ENCODE measurements at places on chromosomes 13 and 19.

DNA sequence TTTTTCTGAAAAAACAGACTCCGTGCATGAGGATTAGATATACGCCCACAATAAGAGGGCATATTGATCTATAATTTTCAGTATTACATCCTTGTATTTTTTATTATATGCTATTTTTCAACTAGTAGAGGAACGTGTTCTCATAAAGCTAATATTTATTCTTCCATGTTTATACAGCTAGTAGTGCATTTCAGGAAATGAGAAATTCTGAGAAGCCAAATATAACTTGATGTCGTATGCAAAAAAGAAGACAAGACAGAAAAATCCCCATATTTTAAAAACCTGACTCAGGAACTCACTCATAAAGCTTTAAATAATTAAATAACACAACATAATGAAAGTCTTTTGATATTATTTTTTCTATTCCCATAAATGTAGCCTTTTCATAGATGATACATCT lies 308.6 kb downstream of the ENOX1 start:
- DNase-seq: no peak

GRCh38 chr19:58401840-58402421 lies 6.5 kb downstream of the RNF225 start:
- no peak for DNase-seq

GRCh38 chr19:55536951-55537740 lies at the start of gene SBK2:
Gene SBK2, minus strand, starts transcription at chr19:55537133. Its CDS starts 839 bp downstream, at chr19:55536294.
- DNase-seq: no peak

- no peak for DNase-seq
Measured at GRCh38 chr19:15418231-15418578, 583 bp downstream of the AKAP8L start.

GRCh38 chr19:1107661-1108261 lies 4.0 kb downstream of the GPX4 start:
- no peak for DNase-seq

DNA sequence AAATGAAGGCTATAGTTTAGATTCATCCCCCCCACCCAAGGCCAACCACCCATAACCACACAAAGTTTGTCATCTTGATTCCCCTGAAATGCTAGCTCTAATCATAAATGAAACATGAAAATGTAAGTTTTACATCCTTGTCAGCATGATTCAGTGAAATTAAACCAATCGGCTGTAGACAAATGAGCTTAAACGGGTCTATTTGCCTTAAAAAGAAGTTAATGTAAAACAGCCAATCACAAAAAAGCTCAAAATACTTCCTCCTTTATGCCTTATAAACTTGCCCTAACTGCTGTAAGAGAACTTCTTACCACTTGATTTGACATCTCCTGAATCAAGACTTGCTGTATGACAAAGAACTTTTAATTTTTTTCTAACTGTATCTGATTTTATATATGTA lies 34.5 kb upstream of the MRI1 start:
- DNase-seq: no peak

DNA sequence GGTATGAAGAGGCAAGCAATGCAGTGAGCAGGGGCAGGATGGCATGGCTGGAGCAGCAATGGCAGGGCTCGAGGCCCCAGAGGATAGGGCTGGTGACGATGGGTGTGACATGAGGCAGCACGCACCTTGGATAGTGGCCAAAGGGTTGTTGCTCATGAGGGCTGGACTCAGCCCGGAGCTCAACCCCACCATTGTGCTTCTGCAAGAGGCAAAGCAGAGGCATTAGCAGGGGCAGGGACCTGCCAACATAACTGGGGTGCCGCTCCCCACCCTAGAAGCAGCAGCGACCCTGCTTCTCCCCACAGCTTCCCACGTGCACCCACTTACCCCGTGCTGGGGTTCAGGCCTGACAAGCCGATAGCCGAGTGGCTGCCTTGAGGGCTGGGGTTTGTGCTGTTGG lies 15.8 kb downstream of the ZNF574 start:
- no peak for DNase-seq

DNA sequence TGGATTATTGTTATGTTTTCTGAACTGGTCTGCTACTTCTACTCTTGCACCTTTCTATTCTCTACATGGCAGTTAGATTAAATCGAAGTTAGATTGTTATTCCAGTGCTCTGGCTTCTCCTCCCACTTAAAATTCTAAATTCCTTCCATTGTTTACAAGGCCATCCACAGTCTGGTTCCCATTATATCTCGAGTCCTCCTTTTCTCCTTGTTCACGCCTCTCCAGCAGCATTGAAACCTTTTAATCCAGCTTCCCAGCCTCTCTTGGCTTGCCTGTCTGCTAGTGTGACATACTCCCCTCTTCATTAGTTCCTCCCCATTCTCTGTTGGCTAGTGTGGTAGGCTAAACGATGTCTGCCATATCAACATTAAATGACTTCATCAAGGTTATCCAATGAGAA lies 54.5 kb downstream of the DNAJC15 start:
- no peak for DNase-seq

GRCh38 chr13:79736356-79736755 lies 255.4 kb downstream of the NDFIP2 start:
- no peak for DNase-seq

GRCh38 chr19:14479975-14480699 lies 5.0 kb upstream of the PTGER1 start:
- DNase-seq: no peak

- no peak for DNase-seq
Measured at GRCh38 chr13:98738213-98738612, 14.3 kb downstream of the SLC15A1 start.

GRCh38 chr19:33602576-33603204 lies 19.1 kb upstream of the CHST8 start:
- no peak for DNase-seq

- no peak for DNase-seq
Measured at GRCh38 chr13:30429721-30430694, 7.7 kb downstream of the UBE2L5 start.

DNA sequence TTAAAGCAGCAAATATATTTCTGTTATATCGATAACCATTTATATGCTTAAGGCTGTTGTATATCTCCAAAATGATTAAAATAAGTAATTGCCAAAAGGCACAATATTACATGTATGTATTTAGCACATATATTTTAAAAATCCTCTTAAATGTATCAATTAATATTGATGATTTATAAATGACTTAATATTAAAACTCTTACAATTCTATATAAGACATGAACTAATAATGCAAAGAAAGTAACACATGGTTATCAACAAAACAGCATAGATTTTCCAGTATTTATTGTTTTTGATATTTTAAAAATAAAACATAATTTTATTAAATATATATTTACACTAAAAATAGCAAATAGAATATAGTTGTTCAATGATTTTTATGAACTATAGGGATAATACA lies 32.4 kb downstream of the PCDH9 start:
- DNase-seq: no peak

- no peak for DNase-seq
Measured at GRCh38 chr13:40665126-40666044, 1.1 kb downstream of the FOXO1 start.

- DNase-seq: no peak
Measured at GRCh38 chr19:46660008-46660517, 919 bp downstream of the DACT3 start.

- no peak for DNase-seq
Measured at GRCh38 chr19:3836887-3837286, 32.0 kb downstream of the ZFR2 start.

- no peak for DNase-seq
Measured at GRCh38 chr19:45150180-45150579, 10.6 kb downstream of the NKPD1 start.

- DNase-seq: no peak
Measured at GRCh38 chr19:3208317-3209207, 15.9 kb upstream of the CELF5 start.

DNA sequence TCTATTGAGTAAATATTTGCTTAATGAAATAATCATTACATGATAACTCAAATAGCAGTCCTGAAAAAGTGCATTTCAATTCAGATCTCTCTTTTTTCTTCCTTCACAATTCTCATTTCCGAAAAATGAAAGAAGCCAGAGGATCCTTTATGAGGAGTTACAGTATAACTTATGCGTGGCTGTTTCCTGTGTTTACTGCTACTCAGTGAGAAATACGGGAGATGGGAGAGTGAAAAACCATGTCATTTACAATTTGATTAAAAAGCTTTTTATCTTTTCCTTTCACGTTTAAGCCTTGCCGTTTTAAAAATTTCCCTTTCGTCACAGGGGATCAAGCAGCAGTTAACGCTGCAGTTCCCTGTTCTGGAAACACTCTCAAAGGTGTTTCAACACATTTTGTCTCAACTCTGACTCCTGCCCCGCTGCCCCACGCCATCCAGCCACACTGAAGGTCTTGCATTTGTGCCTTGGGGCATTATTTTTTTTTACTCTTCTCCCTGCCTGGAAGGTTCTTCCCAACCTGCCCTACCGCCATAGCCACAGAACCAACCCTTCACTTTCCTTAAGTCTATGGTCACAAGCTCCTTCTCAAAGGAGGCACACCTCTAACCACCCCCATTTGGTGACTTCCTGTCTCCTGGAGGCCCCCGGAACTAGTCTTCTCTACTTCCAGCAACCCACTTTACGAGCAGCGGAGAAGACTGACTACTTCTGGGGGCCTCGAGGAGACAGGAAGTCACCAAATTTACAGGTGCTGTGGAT lies 17.0 kb downstream of the KL start:
- DNase-seq: no peak

GRCh38 chr13:29115842-29116241 lies 295.7 kb downstream of the MTUS2 start:
- DNase-seq: no peak

- DNase-seq: no peak
Measured at GRCh38 chr13:21076253-21076652, 14.9 kb upstream of the LATS2 start.

DNA sequence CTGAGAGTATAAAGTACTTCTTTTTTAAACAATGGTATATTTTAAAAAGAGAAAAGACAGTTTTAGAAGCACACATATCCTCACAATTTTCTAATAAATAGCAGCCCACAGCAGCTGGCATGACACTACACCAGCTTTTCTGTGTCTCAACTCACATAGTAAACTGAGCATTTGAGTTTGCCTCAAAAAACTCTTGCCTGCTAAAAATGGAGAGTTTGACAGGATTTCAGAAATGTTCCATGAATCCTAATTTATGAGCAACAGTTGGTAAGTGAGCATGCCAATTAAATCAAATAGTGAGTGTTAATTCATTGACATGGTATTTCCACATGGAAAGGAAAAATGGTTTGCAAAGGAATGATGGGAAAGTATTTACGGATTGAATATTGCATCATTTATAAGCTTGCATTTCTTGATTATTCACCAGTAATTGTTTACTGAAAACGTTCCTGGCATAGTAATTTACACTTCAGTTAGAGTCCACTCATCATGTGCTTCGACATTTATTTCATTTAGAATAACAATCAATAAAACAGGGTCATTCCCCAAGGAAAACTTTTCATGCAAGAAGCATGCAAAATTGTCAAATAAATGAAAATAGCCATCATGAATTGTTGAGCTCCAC lies 323.0 kb downstream of the EFNB2 start:
- no peak for DNase-seq

- DNase-seq: no peak
Measured at GRCh38 chr19:17881701-17882100, 10.0 kb downstream of the SLC5A5 start.

DNA sequence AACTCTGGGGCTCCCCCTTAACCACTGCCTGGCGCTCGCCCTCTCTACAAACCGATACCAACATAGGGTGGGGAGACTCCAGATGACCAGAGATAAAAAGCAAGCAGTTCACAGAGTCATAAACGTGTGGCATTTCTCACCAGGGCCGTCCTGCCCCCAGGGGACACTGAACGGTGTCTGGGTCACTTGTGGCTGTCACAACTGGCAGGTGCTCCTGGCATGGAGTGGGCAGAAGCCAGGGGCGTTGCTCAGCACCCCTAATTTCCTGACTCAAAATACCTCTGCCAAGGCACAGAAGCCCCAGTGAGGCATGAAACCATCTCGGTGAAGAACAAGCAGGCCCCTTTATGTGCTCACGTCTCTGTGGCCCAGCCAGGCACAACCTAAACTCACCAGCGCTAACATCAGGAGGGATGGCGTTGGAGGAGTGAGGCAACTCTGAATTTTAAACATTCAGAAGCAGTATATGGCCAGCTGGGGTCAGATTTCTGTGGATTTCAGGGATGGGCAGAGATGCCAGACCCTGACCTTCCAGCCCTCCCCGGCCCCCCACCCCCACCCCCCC lies 1.8 kb downstream of the PIP5K1C start:
- DNase-seq: no peak

DNA sequence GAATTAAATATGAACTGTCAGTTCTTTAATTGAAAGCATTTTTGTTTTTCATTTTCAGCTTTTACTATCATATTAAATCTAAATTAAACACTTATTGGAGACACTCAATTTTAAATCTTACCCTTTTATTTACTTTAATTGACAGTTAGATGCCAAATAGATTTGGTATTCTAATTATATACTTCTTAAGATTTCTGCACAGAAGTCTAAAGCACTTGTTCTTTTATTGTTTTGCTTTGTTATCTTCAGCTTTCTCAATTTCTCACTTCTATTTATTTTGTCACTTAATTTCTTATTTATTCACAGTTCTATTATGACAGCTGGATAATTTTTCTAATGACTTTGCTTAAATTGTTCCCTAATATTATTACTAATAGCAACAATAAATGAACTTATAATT lies 1397.3 kb upstream of the MIR17HG start:
- DNase-seq: no peak

GRCh38 chr13:43286751-43287150 lies 263.4 kb downstream of the DNAJC15 start:
- DNase-seq: no peak

- DNase-seq: no peak
Measured at GRCh38 chr19:38730731-38731589, 13.3 kb downstream of the CAPN12 start.

GRCh38 chr13:113105921-113106452 lies 396 bp downstream of the F7 start:
- DNase-seq: no peak

- DNase-seq: no peak
Measured at GRCh38 chr13:24145240-24145639, 15.3 kb upstream of the SPATA13 start.

DNA sequence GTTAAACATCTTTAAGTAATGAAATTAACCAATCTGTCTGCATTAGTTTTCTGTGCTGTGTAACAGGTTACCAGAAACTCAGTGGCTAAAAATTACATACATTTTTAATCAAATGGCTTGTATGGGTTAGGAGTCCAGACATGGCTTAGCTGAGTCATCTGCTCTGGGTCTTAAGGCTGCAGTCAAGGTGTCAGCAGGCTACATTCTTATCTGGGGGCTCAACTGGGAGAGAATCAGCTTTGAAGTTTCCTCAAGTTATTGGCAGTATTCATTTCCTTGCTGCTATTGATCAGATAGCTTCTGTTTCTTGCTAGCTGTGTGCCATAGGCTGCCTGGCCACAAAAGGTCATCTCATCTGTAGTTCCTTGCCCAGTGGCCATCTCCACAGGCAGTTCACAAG lies 1163.0 kb downstream of the DIAPH3 start:
- no peak for DNase-seq
